Naive thymus-derived CD8-positive, alpha-beta T cell (primary cell): ENCODE measurements at places on chromosomes 13 and 19.

DNA sequence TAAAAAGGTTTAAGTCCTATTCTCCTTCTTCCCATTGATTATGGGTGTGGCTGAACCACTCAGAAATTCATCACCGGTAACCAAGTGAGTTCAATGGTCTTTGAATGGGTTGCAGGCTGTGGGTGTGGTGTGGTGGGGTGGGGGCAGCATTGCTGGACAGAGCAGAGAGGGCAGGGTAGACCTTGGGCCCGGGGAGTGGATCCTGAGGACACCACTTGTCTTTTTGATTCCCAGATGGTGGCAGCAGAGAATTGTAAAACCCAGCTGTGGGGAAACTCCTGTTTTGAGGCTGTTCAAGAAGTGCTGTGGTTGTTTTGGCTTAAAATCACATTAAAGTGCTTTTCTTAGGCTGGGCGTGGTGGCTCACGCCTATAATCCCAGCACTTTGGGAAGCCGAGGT, 45.8 kb upstream of the RGCC start:
- DNase-seq = peak; percentile 10

GRCh38 chr13:21673789-21674489, 3.1 kb downstream of the FGF9 start:
- no peak for DNase-seq

GRCh38 chr19:45820413-45821102, 5.5 kb upstream of the RSPH6A start:
- no peak for DNase-seq

DNA sequence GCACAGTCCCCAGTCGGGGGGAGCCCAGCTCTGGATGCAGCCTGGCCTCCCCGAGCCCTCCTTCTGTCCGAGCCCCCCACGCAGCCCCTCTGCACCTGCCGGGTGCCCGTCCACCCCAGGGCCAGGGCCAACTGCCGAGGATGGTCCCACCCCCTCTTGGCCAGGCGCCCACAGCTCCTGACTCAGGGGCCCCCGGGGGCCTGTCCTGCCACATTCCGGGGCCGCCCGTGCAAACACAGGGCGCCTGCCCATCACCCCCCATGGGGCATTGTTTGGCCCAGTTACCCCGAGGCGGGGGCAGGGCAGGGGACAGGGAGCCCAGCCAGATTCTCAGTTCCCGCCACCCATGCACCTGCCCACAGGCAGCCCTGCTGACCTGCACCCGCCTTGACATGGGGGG, 5.3 kb upstream of the TCF3 start:
- no peak for DNase-seq

GRCh38 chr19:13011653-13012389, 16.5 kb downstream of the NFIX start:
- peak; percentile 35 for DNase-seq

DNA sequence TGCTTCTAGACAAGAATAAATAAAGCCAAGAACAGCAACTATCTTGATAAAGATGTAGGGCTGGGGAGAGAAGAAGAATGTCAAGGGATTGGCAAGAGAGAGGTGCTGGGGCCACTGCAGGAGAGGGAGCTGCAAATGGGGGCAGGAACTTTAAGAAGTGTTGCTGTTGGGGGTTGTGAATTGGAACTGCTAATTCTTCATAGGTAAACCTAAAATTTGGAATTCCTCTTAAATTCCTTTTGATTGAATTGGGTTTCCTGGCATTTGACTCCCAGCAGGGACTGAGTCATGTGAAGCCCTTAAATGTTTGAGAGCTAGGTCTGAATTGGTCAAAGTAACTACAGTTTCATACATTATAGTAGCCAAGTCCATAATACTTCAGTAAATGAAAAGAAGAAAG, 305.6 kb upstream of the TMTC4 start:
- no peak for DNase-seq

DNA sequence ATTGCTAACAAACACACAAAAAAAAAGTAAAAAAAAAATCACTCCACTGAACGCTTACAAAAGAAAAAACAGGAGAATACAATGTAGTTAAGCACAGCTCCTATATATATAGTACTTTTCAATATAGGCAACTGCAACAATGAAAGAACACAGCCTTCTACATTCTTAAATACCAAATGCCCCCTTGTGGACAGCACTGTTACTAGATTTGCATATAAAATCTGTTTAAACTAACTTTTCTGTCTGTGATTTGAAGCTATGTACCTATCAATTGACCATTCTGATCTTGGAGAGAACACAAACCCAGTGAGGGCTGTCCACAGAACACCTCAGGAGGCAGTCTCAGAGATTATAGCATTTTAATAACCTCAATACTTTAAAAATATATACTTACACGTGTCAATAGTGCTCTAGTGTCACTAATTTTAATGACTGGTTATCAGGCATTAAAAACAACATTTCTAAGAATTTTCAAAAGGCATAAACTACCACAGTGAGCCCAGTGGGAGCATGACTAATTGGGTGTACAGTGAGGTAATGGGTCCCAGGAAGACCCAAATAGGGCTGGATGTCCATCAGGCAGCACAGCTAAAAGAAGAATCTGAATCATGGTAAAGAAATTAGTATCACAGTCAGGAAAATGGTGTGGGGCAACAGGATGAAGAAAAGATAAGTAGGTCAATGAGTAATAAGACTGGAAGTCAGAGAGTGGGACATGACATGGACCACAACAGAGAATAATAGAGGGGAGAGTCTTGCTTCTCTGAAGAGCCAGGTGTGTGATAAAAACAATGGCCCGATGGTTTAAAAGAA, 22.2 kb downstream of the CCDC169 start:
- no peak for DNase-seq

DNA sequence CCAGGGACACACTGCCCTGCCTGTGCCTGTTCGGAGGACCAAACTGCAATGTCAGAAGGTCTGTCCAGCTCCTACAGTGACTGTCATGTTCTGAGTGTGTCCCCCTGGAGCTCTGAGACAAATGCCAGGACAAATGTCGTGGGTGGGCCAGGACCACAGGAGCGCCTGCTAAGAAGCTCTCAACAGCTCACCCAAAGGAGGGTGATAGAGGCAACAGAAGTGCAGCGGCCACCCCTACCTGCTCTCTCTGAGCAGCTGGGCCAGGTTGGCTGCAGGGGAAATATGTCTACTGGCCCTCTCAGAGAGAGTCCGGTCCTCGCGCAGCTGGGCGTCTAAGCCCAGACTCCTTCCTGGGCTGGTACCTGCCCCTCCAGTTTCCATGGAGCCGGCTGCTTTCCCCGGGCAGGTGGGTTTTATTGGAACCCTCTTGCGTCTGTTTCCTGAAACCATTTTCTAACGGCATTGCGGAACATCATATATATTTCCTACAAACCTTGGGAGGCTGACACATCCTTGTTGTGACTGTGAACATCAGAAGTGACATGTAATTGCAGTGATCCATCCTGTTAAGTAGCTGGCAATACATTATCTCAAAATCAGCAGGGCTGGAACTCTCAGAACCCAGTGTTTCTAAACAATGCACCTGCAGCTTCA, 78.1 kb downstream of the CHST8 start:
- DNase-seq = no peak

DNA sequence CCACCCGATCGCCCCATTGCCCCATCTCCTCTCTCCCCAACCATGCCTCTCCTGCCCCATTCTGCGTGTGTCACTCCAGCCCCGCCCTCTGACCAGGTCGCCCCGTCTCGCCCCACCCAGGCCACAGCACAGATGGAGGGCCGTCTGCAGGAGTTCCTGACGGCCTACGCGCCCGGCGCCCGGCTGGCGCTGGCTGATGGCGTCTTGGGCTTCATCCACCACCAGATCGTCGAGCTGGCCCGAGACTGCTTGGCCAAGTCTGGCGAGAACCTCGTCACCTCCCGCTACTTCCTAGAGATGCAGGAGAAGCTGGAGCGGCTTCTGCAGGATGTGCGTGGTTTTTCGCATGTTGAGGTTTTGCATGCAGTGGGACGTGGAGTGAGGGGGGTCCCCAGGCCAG, 26.2 kb downstream of the MAST3 start:
- DNase-seq = no peak

DNA sequence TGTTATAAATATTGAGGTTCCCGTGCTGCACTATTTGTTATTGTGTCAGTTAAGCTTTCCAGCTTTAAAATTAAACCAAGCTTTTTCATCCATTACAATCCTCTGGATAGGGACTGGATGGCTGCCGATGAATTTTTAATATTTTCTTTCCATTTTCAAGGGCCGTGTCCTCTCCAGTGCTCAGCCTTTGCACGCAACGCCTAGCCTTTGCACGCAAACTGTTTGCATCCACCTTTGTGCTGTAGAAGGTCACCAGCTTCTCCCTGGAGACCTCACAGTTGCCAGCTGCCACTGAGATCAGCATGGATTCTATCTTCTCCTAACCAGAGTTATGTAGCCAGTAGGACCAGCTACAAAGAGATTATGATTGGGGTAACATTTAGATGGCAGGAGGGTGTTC, 240.5 kb downstream of the SLC7A1 start:
- DNase-seq = no peak

DNA sequence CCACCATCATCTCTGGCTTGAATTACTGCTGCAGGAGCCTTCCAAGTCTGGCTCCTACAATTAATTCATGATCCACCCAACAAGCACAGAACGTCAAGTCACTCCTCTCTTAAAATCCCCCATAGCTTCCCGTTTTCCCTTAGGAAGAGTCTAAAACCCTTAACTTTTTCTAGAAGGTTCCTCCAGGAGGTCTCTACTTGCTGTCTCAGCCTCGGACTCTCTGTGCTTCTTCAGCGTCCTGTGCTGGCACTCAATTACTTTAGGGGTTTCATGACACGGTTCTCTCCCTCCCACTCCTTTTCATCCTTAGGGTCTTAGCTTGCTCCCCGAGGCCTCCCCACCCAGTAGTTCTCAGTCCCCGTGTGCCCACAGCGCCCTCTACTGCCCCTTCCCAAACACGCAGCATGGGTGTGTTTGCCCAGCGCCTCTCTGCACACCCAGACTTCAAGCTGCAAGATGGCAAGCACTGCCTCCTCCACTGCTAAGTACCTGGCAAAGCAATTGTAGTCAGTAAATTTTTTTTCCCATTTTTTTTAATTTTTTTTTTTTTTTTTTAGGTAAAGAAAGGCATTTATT, 25.8 kb upstream of the MAP3K10 start:
- DNase-seq = peak; percentile 62

GRCh38 chr13:74017301-74018061, 116.7 kb downstream of the KLF12 start:
- DNase-seq = no peak

DNA sequence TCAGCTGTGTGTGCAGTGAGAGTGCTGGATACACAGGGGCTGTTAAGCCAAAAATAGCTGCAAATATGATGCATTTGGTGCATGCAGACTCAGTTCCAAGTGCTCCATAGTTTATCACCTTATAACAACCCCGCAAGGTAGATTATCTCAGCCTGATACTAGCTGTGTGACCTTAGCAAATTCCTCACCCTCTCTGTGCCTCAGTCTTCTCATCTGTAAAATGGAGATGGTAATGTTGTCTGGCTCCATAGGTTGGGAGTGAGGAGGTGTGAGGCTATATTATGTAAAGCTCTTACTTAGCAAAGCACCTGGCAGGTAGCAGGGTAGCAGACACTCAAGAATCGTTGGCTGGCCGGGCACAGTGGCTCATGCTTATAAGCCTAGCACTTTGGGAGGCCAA, 23.8 kb upstream of the SHKBP1 start:
- DNase-seq = no peak

DNA sequence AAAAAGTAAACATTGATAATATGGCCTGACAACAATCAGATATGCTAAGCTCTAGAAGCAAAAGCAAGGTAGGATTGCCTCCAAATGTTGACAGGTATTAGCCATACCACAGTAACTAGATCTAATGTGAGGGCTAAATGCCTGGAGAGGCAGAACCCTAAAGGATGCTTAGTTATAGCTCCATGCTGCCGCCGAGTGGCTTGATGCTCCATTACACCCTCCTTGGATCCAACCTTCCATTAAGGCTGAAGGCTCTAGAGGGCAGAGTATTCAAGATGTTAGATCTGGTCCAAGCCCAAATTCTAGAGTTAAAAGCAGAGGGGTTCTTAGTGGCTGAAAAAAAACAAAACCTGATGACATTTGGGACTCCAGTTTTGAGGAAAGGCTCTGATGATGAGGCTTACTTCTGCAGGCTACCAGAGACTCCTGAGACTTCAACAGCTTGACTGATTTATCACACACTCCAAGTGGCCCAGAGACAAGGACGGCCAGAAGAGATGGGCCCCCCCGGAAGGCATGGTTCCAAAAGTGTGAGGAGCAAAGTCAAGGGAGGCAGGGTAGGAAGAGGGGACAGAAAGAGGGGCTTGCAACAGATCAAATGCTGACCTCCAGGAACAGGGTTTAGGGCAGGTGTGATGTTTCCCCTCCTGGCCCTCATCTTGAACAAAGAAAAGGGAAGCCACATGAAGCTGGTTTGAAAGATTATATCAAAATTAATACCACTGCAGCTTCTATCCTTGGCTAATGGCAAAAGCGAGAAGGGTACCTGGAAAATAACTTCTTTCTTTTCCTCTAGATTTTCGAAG, 21.9 kb upstream of the CPB2 start:
- peak; percentile 64 for DNase-seq

DNA sequence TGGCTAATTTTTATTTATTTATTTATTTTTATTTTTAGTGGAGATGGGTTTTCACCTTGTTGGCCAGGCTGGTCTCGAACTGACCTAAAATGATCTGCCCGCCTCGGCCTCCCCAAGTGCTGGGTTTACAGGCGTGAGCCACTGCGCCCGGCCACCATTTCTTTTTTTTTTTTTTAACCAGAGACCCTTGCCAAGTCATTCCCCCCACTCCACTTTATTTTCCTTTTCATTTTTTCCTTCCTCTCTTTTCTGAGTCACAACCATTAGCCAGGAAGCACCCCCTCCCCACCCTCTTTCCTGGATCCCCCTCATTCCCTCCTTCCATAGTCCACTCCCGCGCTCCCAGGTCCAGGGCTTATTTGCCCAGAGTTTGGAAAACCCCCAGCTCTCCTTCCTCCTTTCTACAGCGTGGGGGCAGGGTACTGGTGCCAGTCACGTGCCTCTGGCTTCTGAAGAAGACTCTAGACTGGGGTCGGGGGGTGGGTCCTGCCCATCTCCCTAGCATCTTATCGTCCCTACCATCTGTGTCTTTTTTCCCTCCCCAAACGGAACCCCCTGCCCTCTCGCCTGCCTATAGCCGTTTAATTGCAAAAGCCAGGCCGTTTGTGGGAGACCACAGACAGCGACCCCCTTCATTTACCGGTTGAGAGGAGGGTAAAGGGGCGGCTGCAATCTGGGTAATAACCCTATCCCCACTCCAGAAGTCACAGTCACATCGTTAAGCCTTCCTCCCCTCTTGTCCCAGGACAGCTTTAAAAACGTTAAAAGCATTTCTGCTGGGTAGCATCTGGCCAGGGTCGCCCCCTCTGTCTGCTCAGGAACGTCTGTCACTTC, 1.1 kb upstream of the CALR start:
- no peak for DNase-seq

- no peak for DNase-seq
Observed at GRCh38 chr19:28632371-28633080, 580.4 kb downstream of the UQCRFS1 start.

DNA sequence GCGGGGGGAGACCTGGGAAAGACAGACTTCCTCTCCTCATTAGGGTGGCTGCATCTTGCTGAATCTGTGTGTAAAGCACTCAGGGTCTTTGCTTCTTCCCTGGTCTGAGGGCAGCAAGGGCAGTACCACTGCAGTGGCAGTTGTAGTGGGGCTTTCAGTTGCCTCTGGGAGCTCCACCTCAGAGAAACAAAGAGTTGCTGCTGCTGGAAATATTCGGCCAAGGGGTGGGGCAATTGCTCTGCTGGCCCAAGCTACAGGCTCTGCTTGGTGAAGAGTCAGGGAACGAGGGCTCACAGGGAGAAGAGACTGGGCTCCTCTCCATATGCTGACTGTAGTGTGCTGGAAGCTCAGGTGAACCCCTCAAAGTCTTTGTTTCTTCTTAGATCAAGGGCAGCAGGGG, 52.5 kb downstream of the POSTN start:
- DNase-seq = no peak
